Melanocyte of skin (primary cell): ENCODE measurements at places on chromosomes 6 and 20. TPM values are rescaled to one million over a fixed set of nuclear protein-coding genes. Genes with fewer than 3 reads are reported as not detected.

The ENPP5 gene
- under 0.01 and 0.15 TPM in 2 replicates for total RNA-seq

The SCUBE3 gene
- total RNA-seq: under 0.01 TPM in 1 of 2 replicates, not detected in the other

The PRDM13 gene
- total RNA-seq: not detected in 2 replicates

The VIP gene
- total RNA-seq: not detected in 2 replicates

The PHACTR3 gene
- total RNA-seq: under 0.01 and 0.46 TPM in 2 replicates

The YIPF3 gene
- 61.3 and 62.5 TPM in 2 replicates for total RNA-seq

The CRNKL1 gene
- total RNA-seq: 25.3 and 27.6 TPM in 2 replicates

The CST3 gene
- total RNA-seq: 95.9 and 102 TPM in 2 replicates

The ZBTB12 gene
- total RNA-seq: 2.3 and 3.0 TPM in 2 replicates

The TMC2 gene
- not detected in 2 replicates for total RNA-seq

The ERVFRD-1 gene
- not detected in 2 replicates for total RNA-seq

The RHAG gene
- not detected in 2 replicates for total RNA-seq

The LRP11 gene
- total RNA-seq: 32.0 and 48.3 TPM in 2 replicates

The C6orf58 gene
- total RNA-seq: 2.2 and 3.8 TPM in 2 replicates

The MOXD1 gene
- 18.9 and 37.9 TPM in 2 replicates for total RNA-seq

The HSD17B8 gene
- total RNA-seq: 6.5 and 15.3 TPM in 2 replicates

The PPP1R16B gene
- total RNA-seq: 0.36 and 2.1 TPM in 2 replicates

The PLCB1 gene
- total RNA-seq: under 0.01 and 1.2 TPM in 2 replicates

The CPNE5 gene
- total RNA-seq: under 0.01 and 0.36 TPM in 2 replicates
